ENCODE measurements at places on chromosomes 7 and 10.

DNA sequence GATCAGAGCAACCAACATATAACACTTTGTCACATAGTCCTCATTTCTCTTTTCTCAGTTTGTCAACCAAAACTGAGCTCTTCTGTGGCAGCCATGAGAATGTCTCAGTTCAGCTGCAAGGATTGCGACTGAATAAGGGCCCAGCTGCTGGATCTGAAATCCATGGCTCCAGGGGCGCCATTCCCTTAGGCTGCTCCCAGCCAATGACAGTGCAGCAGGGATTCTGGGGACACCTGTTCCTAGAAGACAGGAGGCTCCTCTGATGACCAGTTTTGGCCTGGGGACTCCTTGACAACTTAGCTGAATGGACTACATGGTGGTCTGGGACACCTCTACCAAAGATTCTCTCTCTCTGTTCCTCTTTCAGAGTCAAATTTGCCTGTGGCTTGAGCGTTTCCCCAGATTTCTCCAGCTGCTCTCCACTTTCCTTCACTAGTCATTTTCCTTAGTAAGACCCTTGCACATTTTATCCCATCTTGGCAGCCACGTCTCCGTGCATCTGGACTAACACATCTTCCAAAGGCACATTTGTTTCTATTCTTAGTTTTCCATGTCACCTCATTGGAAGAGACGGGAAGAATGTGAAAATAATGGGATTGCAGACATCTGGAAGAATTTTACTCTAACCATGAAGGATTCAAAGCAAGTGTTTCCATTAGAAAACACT is 28.1 kb upstream of the KIF5B start:
- no peak for DNase-seq
- H3K27me3 ChIP-seq, result no peaks in the 10 kb centered on the region
- no peaks in the 10 kb centered on the region for H3K4me1 ChIP-seq
- H3K27ac ChIP-seq, result no peak overlapping the region

DNA sequence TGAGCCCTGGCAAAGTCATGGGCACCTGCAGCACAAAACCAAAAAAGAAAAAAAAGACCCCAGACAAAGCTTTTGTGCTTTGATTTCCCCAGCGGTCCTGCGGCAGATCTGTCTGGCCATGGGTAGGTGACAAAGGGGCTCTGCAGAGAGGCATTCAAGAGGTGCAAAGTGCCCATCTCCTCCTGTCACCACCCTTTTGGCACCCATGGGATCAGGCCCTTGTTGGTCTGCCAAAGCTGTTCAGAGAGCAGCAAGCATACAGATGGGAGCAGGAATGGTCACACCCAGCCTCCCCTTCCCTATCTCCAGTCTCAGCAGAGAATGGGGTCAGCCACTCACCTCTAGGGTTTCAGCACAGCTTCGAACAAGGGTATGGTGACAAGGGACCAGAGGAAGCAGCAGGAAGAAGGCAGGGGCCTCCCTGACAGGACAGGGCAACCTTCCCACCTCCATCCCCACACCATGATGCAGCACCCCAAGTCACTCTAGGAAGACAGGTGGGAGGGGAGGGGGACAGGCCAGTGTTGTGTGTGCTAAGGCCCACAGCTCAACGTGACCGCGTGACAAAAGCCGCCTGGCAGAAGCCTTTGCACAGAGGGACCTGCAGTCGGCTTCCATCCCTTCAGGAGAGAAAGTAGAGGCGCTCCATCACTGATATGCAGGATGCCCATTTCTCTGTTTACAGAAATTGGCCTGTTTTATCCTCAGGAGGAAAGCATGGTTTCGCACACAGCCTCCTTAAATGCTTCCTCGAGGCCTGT is 6.3 kb downstream of the CAMK2G start:
- H3K4me1 ChIP-seq, result peaks cover 58% of the 10 kb centered on the region
- no peak for DNase-seq
- peaks cover 54% of the 10 kb centered on the region for H3K36me3 ChIP-seq
- H3K27ac ChIP-seq, result peak overlapping the region; percentile 78

GRCh38 chr7:115805458-115805857 is 225.1 kb downstream of the TFEC start:
- DNase-seq, result no peak
- H3K4me1 ChIP-seq, result no peaks in the 10 kb centered on the region
- H3K27ac ChIP-seq, result no peak overlapping the region
- H3K36me3 ChIP-seq, result no peaks in the 10 kb centered on the region
- H3K4me3 ChIP-seq, result no peak overlapping the region

DNA sequence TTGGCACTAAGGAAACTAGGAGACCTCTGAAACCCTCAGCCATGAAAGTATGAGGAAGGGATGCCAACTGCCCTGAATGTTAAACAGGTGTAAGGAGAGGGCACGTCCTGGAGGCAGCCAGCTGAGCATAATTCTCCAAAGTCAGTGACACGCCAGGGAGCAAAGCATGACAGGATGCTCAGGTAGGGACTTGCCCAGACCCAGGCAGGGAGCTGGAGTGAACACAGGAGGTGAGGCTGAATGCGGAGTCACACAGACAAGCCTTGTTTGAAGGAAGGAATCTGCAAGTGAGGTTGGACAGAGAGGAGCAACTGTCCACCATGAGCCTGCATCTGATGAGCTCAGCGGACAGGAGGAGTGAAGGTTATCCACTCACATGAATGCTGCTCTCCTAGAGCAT is 41.5 kb downstream of the KLRG2 start:
- H3K4me3 ChIP-seq, result no peak overlapping the region
- no peaks in the 10 kb centered on the region for H3K27me3 ChIP-seq
- no peaks in the 10 kb centered on the region for H3K4me1 ChIP-seq
- DNase-seq, result no peak
- no peaks in the 10 kb centered on the region for H3K36me3 ChIP-seq
- H3K27ac ChIP-seq, result no peak overlapping the region

DNA sequence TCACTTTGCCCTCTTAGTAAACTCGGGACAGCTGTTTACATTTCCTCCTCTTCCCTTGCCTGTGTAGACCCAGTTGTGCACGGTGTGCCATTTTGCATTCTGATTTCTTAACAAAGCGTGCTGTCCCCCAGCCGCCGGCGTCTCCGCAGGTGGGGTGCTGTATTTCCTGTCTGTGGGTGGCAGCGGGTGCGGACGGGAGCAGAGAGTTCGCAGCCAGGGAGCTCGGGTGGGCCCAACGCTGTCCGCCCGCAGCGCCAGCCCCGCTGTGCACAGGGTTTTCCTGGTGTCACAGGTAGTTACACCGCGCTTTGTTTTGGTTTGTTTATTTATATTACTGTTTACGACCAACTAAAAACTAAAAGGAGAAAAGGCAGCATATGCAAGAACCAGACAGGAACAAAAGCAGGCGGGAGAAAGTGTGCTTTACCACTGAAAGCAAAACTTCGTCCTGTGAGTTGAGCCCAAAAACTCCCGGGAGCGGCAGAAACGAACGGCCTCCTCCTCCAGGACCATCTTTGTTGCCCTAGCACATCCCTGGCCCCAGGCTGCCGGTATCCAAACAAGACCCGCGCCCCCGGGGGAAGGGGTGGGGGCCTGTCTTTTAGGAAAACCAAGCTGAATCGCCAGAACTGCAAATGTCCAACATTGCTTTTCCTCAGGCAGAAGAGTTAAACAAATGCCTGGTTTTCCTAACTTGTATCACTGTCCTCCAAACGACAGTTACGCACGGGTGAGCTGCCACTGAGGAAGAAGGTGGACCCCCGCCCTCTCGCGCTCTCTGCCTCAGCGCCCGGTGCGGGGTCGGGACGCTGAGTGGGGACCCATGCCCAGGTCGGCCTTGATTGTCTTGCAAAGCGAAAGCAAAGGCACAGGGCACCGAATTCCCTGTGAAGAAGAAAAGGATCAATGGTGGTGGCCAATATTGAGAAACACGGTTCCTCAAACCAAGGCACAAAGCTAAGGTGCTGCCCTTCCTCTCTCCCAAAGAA is 45.9 kb upstream of the DRGX start:
- H3K4me3 ChIP-seq, result peak overlapping the region; percentile 55
- no peak overlapping the region for H3K27ac ChIP-seq
- peaks cover 14% of the 10 kb centered on the region for H3K4me1 ChIP-seq
- H3K36me3 ChIP-seq, result no peaks in the 10 kb centered on the region

- no peaks in the 10 kb centered on the region for H3K36me3 ChIP-seq
- no peaks in the 10 kb centered on the region for H3K4me1 ChIP-seq
- no peak for DNase-seq
- no peaks in the 10 kb centered on the region for H3K27me3 ChIP-seq
- no peak overlapping the region for H3K27ac ChIP-seq
- H3K4me3 ChIP-seq, result no peak overlapping the region
Observed at GRCh38 chr7:26182283-26182682, 18.3 kb downstream of the HNRNPA2B1 start.

DNA sequence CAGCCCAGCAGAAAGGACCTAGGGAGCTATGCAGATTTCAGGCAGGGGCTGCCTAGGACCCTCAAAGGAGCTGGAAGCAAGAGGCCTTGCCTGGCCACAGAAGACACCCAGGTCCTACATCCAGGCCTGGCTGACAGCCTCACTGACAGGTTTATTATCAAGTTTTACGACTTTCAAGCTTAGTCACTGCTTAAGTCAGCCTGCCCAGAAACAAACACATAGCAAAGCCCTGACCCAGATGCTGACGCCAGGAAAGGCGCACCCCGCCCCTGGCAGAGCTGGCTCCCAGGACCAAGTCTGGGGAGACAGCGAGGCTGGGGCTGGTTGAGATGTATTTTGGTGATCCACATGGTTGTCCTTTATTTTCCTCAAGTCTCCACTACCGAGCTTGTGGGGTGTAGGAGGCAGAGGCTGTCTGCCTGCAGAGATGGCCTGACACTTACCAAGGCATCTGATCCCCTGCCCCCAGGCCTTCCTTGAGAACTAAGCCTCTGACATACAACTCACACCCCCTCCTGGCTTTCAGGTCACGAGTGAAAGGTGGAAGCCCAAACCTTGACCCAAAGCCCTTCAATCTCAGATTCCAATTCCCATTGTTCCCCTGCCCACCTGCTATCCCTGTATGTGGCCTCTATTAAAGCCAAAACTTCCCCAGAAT is 80.7 kb upstream of the EMX2 start:
- no peak overlapping the region for H3K27ac ChIP-seq
- DNase-seq, result no peak
- H3K36me3 ChIP-seq, result no peaks in the 10 kb centered on the region
- no peak overlapping the region for H3K4me3 ChIP-seq

GRCh38 chr7:108623220-108623619 is 53.5 kb downstream of the DNAJB9 start:
- DNase-seq, result no peak
- H3K36me3 ChIP-seq, result no peaks in the 10 kb centered on the region
- H3K4me1 ChIP-seq, result no peaks in the 10 kb centered on the region
- no peaks in the 10 kb centered on the region for H3K27me3 ChIP-seq
- H3K4me3 ChIP-seq, result no peak overlapping the region
- no peak overlapping the region for H3K27ac ChIP-seq

GRCh38 chr10:86437447-86437846 is 70.9 kb upstream of the GRID1 start:
- no peaks in the 10 kb centered on the region for H3K27me3 ChIP-seq
- H3K36me3 ChIP-seq, result peaks cover 75% of the 10 kb centered on the region
- H3K27ac ChIP-seq, result no peak overlapping the region
- peaks cover 29% of the 10 kb centered on the region for H3K4me1 ChIP-seq
- H3K4me3 ChIP-seq, result no peak overlapping the region
- no peak for DNase-seq

DNA sequence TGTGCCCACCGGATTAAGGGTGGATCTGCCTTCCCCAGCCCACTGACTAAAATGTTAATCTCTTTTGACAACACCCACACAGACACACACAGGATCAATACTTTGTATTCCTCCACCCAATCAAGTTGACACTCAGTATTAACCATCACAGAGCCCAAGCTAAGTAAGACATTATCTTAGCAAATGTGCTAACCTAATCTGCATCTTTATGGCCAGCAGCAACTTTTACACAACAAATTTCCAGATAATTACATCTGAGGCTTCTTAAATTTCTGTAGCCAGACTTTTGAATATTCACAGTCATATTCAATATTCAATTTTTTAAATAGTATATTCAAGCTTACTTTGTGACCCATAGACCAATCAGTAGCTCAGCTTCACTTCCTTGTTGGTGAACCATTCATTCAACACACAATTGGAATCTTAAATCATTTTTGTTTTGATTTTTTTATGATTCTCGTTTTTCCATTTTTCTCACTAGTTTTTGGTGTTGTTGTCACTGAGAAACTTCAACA is 594.2 kb downstream of the IPMK start:
- H3K36me3 ChIP-seq, result no peaks in the 10 kb centered on the region
- H3K27ac ChIP-seq, result no peak overlapping the region
- H3K27me3 ChIP-seq, result no peaks in the 10 kb centered on the region
- H3K4me3 ChIP-seq, result no peak overlapping the region
- H3K4me1 ChIP-seq, result no peaks in the 10 kb centered on the region

DNA sequence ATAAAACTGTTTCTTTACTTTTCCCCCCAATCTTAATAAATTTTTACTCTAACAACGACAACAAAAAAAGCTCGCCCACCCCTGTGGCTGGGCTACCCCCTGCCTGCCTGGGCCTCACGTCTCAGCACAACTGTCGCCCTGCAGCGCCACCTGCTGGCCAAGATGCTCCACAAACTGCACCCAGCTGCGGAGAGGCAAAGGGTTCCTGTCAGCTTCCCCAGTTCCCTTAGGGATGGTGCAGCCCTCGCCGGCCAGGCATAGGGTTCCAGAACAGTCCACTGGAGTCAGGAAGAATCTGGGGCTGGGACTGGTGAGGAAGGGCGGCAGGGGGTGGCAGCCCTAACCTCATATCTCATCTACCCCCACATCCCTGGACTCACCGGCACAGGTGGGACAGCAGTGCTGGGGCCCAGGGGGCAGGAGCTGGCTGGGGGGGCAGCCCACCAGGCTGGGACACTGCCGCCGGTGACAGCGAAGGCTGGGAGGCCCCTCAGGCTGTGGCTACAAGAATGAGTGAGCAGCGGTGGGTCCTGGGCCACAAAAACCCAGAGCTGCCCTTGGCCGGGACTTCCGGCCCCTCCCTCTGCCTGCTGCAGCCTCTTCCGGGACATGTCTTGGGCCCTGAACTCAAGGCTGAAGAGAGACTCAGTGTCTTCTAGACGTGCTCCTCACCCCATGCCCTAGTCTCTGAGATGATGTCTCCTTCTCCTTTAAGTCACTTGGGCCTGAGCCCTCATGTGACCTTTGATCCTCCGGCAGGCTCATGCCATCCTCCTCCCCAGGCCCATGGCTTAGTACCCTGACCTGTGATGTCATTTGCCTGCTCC is 21.2 kb downstream of the ATP6V1F start:
- H3K4me1 ChIP-seq, result no peaks in the 10 kb centered on the region
- peak; percentile 72 for DNase-seq
- no peak overlapping the region for H3K4me3 ChIP-seq
- H3K27ac ChIP-seq, result no peak overlapping the region
- H3K36me3 ChIP-seq, result no peaks in the 10 kb centered on the region

- no peaks in the 10 kb centered on the region for H3K27me3 ChIP-seq
- no peak overlapping the region for H3K4me3 ChIP-seq
- peaks cover 13% of the 10 kb centered on the region for H3K4me1 ChIP-seq
Observed at GRCh38 chr7:27300421-27300820, 57.8 kb downstream of the EVX1 start.

Data from CD14-positive monocyte (primary cell).